Stimulated activated CD8-positive, alpha-beta memory T cell treated with anti-CD3 and anti-CD28 coated beads, Interleukin-4, amount 100 ng/mL, for 4 hours (primary cell): ENCODE measurements at places on chromosomes 7 and 10.

DNA sequence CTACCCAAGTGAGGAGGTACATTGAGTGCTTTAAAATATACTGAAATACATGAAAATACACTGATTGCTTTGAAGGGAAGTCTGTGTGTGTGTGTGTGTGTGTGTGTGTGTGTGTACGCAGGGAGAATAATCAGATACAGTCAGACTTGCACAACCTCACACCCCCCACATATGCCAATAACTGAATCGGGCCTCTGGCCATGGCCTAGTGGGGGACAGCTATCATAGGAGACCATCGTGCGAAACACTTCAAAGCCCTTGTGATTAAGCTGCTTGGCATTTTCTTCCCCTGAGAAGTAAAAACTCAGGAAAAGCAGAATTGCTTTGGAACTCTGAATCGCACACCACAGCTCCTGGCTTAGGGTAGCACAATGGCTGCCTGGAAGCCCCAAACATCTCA lies 135.1 kb downstream of the C10orf105 start:
- no peak for DNase-seq

DNA sequence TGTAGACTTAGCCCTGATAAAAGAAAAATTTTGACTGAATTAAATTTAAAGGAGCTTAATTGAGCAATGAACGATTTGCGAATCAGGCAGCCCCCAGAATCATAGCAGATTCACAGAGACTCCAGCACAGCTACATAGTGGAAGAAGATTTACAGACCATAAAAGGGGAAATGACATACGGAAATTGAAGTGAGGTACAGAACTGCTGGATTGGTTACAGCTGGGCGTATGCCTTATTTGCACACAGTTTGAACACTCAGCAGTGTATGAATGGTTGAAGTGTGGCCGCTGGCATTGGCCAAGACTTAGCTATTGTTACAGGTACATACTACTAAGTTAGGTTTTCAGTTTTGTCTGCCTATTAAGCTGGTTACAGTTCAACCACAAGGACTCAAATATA lies 433.5 kb upstream of the CELF2 start:
- no peak for DNase-seq

GRCh38 chr7:12888717-12889116 lies 201.3 kb downstream of the ARL4A start:
- DNase-seq, result no peak

DNA sequence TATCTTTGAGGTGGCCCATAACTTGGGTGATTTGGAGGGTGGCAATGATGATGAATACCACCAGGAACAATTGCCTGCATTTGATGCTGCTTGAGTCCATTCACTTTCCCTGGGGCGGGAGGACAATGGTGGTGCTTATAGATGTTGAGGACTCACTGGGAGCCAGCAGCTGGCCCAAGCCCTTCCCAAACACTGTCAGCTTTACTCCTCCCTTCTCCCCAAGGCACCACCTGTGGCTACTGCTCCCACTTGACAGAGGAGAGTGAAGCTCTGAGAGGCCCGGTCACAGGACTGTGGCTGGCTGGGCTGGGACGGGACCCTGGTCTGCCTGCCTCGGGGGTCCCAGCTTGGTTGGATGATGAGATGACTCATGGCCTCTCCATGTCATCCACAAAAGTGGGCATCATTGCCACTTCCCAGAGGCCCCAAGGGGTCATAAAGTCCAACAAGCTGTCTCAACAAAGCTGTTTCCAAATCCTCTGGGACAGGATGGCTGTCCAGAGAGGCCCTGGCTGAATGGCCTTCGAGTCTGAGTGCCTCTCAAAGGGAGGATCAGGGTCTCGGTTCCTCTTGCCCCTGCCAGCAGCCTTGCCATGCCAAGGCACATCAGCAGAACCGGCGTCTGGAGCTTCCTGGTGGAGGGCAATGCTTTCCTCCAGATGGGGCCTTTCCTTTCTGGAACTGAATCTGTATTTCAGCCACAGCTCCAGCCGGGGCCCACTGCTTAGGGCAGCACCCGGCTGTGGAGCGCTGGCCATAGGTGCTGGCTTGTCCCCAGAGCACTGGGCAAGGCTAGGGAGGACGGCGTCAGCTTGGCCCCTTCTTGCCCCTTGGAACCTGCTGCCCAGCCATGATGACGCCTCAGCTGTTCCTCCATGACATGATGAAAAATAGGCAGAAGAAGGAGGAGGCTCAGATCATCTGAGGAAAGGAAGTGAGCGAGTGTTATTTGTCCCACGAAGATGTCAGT lies 47.0 kb upstream of the PLEKHA1 start:
- DNase-seq, result no peak

- DNase-seq, result no peak
Observed at GRCh38 chr10:34491678-34492077, 323.4 kb downstream of the PARD3 start.

GRCh38 chr7:119270644-119271043 lies 1002.3 kb upstream of the KCND2 start:
- no peak for DNase-seq
